Spleen (tissue), 13 donors: ENCODE measurements at places on chromosomes 3 and 15. TPM values are rescaled to one million over a fixed set of nuclear protein-coding genes. Genes with fewer than 3 reads are reported as not detected.

Gene PDE8A
- polyA plus RNA-seq = 14.9 TPM

- DNase-seq = no peak
Observed at GRCh38 chr3:189699885-189700284, 68.7 kb downstream of the TP63 start.

DNA sequence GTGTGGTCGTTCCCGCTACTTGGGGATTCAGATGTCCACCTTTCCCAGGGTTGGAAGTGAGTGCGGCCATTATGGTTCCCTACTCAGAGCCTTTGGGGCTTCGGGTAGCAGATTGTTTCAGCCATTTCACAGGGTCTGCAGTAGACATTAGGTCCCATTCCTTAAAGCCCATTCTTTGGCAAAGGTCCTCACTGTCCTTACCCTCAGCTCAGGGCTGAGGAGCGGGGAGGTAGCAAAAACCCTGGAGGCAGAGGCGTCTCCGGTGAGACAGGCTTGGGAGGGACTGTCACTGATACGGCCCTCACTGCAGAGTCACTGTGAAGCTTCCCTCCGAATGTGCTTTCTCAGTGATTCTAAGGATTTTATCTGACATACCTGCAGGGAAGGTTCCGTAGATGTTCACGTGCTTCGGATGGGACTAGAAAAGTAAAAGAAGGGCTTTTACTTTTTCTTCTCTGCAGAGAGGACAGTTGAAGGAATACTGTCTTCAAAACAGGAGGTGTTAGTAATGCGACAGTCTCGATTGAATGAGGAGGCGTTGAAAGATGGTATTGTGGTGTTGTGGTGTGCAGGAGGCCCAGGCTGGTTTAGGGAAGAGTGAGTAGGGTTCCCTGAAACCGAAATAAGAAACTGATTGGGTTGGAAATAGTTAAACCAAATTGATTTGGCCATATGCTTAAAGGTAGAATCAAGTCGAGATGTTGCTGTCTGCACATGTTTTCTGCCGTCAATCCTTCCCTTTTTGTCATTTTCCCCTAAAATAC is 630 bp downstream of the ATP6V1A start:
- DNase-seq = peak; percentile 80

DNA sequence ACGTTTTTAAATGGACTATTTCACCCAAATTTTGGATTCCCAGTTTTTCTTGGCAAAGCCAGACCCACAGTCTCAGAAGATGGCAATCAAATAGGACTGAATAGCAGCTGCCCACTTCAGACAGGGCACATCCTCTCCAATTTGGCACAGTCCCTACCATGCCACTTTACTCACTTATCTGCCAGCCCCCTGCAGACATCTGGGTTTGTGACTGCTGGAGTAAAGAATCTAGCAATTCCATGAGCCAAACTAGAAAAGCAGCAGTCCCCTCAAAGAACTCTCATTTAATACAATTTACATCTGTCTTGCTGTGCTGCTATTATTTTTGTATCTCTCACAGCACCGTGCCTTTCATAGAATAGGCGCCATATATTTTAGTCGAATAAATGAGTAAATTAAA is 16.0 kb upstream of the LRRN1 start:
- no peak for DNase-seq

Gene ADAMTS7
- polyA plus RNA-seq = 0.47 TPM

DNA sequence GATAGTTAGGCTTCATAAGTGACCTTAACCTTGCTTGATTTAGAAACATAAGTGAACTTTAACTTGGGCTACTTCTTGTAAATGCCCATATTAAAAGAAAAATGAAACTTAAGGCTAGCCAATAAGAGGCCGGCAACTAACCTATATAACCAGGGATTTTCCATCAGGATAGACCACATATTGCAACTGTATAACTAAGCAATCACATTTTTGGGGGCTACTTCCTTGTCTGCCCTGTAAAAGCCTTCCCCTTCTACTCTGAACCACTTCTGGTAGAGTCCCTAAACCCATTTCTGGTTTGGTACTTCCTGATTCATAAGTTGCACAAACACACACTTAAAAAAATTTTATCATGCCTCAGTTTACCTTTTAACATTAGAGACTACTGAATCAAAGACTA is 150.9 kb upstream of the UBE2E2 start:
- no peak for DNase-seq

DNA sequence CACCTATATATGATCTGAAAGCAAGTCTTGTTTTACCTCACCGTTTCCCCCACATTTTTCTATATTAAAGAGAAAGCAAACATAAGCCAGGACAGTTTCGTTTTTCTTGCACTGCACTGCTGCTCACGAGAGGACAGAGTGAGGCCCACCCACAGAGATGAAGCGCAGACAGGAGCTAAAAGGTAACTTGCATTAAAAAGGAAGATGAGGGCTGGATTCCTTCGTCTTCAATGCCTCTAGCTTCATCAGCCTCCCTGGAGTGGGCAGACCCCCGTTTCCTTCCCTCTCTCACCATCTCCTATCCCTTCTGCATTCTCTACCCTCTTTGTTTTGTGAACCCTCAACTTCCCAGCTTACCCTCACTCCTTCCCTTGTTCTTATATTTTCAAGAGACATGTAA is 18.9 kb downstream of the SUMF1 start:
- DNase-seq = no peak

Gene PEX11A
- 3.0 TPM for polyA plus RNA-seq

DNA sequence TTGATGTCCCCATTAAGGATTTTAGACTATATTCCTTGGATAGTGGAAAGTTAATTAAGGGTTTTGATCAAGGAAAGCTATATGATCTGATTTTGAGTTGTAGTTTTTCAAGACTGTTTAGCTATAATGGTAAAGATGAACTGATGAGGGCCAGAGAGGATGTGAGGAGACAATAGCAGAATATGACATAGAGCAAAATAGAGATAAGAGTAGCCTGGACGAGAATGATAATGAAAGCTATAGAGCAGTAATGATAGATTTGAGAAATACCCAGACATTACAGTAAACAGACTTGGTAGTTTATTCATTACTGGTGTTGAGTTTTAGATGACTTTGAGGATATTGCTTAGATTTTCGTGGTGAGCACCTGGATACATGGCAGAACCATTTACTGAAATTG is 3.8 kb downstream of the SUCNR1 start:
- DNase-seq = no peak

DNA sequence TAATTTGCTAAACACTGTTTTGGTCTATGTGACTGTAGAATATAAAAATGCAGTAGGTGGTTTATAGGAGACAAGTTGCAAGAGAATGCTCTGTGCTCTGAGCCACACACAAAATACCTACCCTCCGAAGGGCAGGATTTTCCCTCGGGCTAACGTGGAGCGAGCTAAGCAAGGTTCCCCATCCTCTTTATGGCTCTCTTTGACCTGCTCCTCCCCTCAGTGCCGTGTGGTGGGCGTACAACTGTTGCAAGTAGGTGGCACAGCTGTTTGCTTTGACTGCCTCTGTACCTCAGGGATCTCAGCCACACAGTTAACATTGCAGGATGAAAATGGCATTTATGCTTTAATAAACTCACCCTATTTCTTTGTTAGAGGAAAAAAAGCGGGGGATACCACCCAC is 339.1 kb downstream of the SATB1 start:
- no peak for DNase-seq

GRCh38 chr3:186663361-186664118 is 2.3 kb upstream of the HRG start:
- no peak for DNase-seq

GRCh38 chr3:143037867-143038266 is 36.5 kb downstream of the U2SURP start:
- DNase-seq = no peak

Gene MITF
- 0.83 TPM for polyA plus RNA-seq

Gene ISLR
- polyA plus RNA-seq = 24.2 TPM

GRCh38 chr3:133880287-133880686 is 15.4 kb downstream of the RAB6B start:
- DNase-seq = peak; percentile 54

Gene TEX55
- not detected for polyA plus RNA-seq

DNA sequence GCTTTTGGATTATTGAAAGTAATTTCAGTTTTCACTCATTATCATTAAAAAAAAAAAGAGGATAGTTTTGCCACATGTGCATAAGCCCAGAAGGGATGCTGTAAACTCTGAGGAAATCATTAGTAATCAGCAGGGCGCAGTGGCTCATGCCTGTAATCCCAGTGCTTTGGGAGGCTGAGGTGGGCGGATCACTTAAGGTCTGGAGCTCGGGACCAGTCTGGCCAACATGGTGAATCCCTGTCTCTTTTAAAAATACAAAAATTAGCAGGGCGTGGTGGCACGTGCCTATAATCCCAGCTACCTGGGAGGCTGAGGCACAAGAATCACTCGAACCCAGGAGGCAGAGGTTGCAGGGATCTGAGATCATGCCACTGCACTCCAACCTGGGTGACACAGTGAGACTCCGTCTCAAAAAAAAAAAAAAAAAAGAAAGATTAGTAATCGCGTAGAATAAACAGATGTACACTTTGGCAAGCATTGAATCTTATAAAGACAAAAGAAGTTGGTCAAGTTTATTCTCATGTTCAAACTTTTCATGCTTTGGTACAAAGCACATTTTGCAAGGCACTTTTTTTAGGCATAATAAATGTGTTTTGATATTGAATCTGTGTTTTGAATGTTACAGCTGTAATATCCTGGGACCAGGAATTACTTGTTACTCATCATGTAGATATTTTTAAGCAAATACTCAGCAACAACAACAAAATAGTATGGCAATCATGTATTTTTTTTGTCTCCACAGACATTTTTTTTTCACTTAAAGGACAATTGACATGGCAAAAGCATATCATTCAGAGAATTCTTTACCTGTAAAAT is 93.2 kb upstream of the AGTR1 start:
- DNase-seq = no peak

- DNase-seq = no peak
Observed at GRCh38 chr15:69556344-69556743, 103.7 kb downstream of the RPLP1 start.

- DNase-seq = no peak
Observed at GRCh38 chr3:56309465-56309864, 158.8 kb downstream of the ERC2 start.

- no peak for DNase-seq
Observed at GRCh38 chr3:46455231-46456115, 9.2 kb downstream of the LTF start.

GRCh38 chr3:2645001-2645400 is 465.2 kb downstream of the IL5RA start:
- DNase-seq = no peak

- DNase-seq = no peak
Observed at GRCh38 chr15:98403569-98403968, 244.8 kb upstream of the IGF1R start.

Gene GCNT3
- 0.22 TPM for polyA plus RNA-seq
